LoVo (cell line): ENCODE measurements at places on chromosomes 3 and 15.

DNA sequence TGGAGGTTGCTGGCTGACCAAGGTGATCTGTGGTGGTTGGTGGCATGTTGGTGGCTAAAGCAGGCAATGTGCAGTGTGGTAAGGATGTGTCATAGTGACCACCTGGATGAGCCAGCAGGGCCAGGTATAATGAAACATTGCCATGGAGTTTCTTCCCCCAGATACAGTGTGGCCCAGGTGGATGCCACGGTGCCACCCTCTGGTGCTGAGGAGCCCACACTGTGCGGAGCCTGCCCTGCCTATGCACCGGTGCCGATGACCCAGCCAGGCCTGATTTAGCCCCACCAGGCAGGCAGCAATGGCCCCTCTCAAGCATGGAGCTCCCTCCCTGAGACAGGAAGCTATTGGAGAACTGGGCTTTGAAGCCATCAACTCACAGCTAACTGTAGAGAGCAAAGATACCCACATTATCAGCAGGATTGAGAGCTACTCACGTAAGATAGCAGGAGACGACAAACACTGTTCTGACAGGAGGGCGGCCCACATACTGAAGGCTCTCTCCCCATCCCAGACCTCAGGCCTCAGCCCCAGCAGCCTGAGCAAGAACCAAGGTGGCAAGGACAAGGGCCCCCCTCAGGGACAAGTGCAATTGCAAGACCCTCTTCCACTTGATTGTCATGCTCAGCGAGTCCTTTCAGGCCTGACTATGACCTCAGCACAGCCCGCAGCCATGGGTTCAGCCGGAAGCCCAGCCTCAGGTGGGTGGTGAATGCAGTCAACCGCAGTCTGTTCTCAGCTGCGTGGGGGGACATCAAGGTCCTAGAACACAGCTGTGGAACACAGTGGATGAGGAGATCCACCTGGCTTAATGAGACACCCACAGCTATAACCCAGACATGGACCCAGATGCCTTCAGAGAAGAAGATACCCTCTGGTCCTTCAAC, 82.8 kb upstream of the CDV3 start:
- DNase-seq, result no peak

DNA sequence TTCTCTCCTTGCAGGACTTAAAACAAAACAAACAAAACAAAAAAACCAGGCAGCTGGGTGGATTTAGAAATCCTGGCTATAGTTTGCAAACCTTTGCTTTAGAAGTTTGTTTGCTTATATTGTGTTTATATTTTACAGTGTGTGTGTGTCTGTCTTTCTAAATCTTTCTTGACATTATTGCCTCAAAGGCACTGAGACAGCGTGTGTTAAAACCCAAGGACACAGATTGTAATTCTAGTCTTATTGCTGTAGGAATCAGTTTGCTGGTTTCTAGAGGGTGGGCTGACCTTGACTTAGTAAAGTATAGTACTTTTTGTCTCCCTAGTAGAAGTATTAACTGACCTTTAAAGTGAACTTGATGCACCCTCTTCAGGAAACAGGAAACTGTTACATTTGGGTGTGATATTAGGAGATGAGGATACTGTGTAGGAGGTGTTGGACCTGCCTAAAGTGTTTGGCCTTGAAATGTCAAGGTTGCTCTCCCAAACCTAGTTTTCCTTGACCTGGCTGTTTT, 71.0 kb downstream of the TCF12 start:
- no peak for DNase-seq

DNA sequence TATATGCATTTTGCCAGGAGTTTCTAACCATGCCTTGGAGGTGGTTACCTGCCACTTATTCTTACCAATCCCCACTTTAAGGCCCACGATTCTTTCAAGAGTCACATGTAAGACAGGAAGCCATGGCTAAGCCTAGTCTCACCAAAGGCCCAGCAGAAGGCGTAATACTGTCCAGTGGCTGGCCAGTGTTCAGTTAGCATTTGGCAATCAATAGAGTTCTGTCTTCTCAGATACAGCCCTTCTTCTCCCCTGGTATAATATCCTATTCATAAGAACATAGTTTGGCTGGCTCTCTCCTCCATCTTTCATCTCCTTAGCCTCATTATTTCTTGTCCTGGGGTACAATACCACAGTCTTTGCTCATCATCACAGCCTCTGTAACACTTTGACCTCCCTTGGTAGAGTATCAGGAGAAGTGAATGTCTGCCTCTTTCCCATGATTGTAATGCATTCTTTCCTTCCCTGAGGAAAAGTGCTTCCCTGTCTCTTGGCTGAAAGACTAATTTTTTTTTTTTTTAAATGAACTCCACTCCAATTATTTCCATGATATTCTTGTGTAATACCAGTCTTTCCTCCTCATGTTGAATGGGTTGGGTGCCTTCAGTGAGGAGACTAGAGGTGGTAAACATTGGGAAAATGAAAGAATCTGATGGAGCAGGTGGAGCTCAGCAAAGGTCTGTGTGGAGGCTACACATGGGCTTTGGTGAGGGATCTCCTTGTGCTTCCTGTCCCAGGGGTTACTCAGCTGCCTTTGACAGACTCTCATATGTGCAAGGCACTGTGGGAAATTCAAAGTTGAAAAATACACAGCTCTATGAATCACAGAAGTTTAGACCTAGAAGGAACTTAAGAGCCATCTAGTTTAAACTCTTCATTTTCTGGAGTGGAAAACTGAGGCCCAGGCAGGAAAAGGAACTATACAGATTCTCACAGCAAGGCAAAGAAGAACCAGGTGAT, 218.2 kb downstream of the P3H2 start:
- DNase-seq, result no peak

DNA sequence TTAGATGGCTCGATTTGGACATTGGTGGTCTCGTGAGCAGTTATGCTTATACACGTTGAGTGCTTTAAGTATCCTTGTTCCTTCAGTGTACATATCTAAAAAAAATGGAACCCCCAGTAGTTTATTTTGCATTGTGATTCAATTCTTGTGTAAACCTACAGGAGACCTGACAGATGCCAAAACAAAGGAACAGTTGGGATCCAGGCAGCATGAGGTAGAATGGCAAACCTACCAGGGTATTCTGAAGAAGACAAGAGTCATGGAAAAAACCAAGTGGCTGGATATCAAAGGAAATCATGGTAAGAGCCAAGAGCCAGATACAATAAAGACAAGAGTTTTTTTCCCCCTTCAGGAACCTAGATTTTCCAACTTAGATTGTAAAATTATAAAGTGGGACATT, 2.0 kb downstream of the TMEM62 start:
- DNase-seq, result no peak

- no peak for DNase-seq
Measured at GRCh38 chr15:39411102-39411989, 169.5 kb upstream of the THBS1 start.
